Caco-2 (cell line): ENCODE measurements at places on chromosomes 2 and 18.

- DNase-seq = no peak
Observed at GRCh38 chr18:396251-396555, 104.3 kb downstream of the COLEC12 start.

GRCh38 chr2:47771211-47771610, 11.7 kb upstream of the MSH6 start:
- no peak for DNase-seq

GRCh38 chr2:151106805-151107506, 154.7 kb downstream of the RBM43 start:
- no peak for DNase-seq

- DNase-seq = no peak
Observed at GRCh38 chr18:26293982-26294381, 67.7 kb downstream of the TAF4B start.

GRCh38 chr18:12518832-12519531, 111.3 kb downstream of the PRELID3A start:
- no peak for DNase-seq

- no peak for DNase-seq
Observed at GRCh38 chr2:36362291-36362690, 6.7 kb downstream of the CRIM1 start.

GRCh38 chr18:35775887-35776286, 194.3 kb downstream of the GALNT1 start:
- DNase-seq = no peak

- no peak for DNase-seq
Observed at GRCh38 chr2:238886453-238887094, 38.7 kb downstream of the TWIST2 start.

GRCh38 chr2:221455214-221455613, 116.9 kb downstream of the EPHA4 start:
- DNase-seq = no peak

GRCh38 chr2:188364033-188364630, 72.5 kb downstream of the GULP1 start:
- DNase-seq = peak; percentile 49

DNA sequence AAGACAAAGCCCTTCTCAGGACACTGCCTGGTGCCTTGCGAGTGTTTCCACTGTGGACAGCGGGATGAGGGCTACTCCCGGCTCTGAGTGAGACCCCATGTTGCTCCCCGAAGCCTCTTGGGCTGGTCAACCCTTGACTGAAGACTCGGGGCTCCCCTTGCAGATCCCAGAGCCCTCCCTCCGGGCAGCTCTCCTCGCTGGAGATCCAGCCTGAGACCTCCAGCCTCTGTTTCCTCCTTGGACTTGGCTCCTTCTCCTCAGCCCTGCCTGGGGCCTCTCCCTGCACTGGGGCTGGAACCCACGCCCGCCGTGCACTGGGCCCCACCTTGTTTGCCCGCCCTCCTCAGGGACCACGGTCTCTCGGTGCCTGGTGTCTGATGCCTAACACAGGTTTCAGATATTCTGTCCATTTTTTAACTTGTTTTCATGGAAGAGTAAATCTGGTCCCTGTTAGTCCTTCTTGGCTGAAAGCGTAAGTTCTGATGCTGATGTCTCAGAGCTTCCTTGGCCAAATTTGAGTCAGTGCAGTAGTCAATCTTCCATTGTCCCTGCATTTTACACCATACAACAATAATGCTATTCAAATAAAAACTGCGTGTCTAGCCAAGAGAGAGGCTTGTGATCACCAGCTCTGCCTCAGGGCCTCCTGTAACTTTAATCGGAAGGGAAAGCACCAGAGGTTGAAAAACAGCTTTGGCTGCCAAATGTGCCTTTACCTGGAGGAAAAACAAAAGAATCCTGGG, 139.3 kb upstream of the CTDP1 start:
- no peak for DNase-seq

DNA sequence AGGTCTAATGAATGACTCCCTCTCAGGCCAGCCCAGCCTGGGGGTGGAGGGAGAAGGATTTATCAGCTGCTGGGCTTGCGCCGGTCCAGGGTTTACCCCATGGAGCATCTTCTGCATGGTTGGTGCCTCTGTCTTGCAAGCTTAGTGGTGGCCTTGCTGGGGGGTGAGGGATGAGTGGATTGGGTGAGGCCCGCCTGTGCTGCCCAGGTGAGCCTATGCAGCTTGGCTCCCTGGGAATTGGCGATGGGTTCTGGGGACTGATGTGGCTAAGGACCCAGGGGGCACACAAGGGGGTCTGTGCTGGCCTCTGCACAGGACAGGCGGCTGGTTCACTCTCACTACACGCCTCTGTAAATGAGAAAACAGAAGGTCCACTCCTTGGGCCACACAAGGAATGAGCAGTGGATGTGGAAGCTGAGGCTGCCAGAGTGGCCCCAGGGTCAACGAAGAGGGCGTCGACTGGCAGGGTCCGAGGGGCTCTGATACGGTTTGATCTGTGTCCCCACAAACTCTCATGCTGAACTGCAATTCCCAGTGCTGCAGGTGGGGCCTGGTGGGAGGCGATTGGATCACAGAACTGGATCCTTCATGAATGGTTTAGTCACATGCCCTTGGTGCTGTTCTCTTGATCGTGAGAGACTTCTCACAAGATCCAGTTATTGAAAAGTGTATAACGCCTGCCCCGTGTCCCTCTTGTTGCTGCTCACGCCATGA, 151.6 kb upstream of the HDAC4 start:
- no peak for DNase-seq

GRCh38 chr2:146031158-146031557, 1511.2 kb upstream of the ZEB2 start:
- no peak for DNase-seq

DNA sequence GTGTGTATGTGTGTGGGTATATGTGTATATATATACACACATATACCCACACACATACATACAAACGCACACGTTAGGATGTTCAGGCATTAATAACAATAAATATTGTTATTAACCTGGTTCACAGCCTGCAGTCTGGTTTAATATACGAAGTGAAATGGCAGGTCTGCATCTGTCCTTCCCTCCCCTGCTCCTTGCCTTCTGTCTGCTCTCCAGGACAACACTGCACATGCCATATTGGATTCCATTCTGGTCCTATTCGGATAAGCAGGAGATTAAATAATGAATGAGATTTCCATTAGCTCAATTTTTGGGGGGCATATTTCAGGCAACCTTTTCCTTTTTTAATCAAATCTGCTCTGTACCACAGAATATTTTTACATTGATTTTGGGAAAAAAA, 158.0 kb downstream of the CELF4 start:
- no peak for DNase-seq

DNA sequence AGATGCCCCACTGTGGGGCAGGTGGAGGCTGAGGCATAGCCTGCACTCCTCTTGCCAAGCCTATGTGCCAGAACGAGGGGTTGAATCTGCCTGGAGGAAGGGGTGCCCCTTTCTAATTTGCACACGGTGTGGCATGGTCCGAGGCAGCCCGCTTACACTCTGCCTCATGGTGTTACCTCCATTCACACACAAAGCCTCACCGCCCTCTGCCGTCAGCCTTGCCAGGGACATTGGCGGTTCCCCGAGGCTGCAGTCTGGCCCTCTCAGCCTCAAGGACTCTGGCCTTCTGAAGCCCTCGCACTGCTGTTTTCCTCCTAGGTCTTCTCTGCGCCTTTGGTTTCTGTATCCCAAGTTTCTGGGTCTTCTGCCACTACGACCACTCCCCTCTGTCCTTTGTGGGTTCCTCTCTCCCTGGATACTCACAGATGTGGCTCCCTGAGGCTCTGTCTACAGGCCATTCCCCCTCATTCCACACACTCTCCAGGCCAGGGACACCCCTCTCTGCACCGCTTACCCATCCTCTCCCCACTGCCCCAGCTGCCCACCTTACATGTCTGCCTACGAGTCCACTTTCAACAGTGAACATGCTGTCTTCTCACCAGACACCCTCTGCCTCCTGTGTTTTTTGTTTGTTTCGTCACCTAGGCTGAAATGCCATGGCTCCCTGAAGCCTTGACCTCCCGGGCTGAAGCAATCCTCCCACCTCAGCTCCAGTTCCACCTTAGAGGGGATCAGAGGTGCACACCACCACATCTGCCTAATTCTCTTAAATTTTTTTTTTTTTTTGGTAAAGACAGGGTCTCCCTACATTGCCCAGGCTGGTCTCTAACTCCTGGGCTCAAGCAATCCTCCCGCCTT, 7.9 kb upstream of the ASPRV1 start:
- DNase-seq = no peak

DNA sequence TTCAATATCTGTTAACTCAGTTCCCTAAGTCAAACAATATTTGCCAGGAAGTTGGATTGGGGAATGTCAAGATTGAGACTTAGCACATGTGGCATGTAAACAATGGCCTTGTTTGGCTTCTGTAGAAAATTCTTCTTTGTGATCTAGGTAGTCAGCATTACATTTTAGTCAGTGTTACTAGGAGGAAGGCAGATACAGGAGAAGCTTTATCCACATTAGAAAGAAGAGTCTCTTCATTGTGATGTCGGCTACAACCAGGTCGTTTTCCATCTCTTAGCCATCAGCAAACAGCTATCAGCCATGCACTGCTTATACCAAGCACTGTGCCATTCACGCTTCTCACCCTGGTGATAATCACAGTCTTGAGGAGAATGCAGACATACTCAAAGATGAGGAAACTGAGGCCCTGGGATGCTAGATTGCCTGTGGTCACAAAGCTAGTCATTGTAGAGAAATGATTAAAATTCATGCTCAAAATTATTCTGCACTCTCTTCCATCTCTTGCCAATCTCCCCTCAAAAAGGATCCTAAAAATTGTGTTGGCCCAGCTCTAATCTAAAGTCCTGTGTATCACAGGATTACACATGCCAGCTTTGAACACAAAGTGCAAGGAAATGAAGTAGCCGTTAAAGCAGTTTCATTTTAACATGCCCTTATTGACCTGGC, 3.2 kb downstream of the GALNT5 start:
- no peak for DNase-seq

- no peak for DNase-seq
Observed at GRCh38 chr2:64128943-64129391, 15.3 kb downstream of the PELI1 start.

GRCh38 chr18:35672897-35673296, 91.4 kb downstream of the GALNT1 start:
- DNase-seq = no peak

DNA sequence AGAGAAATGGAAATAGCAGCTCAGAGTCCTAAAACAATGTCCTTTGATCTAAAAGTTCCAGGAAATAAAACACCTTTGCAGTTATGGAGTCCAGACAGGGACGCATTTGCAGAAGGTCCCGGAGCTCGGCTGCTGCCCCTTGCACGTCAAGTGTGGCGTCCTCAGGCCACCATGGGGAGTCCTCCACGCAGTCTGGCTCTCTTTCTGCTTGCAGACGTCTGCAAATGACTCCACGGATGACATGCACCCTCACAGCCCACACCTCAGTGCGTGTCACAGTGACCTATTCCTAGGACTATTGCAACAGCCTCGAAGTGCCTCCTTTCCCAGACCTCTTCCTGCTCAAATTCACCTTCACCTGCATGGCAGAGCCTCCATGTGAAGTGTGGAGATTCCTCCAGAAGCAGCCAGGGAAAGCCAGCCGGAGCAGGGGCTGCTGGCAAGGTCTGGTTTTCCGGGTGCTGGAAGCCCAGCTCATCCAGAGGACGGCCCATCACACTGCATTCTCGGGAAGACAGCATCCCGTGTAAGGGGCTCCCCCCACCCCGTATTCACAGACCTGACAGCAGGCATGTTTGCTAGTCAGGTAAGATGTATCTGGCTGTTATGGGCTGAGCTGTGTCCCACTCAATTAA, 137.7 kb downstream of the ASB1 start:
- DNase-seq = no peak

DNA sequence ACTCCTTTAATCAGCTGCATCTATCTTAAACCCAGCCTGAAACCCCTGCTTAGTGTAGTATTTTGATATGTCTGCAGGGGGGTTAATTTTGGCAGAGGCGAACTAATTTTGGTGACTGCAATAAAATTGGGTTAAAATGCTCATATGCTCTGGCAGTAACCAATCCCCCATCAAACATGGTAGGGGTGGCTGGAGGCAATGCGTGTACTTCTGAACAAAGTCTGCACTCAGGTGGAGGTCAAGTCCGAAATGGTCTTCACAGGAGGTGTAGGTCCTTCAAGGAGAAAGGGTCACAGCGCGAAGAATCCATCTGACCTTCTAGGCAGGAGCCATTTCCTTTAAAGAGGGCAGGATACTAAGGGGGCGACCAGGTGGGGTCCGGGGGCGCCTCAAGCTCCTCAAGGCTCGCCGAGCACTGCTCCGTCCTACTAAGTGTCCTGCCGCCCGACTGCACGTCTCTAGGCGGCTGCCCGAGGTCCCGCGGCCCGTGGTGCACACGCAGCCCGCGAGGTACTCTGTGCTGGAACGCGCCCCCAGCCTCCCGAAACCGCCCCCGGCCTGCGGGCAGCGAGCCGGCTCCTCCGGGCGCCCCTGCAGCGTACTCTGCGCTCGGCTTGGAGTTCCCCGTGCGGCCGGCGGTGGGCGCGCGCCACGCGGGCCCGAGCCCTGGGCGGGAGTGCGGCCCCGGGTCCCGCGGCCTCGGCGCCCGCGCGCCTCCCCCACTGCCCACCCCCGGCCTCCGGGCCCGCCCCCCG, 1.7 kb upstream of the LDLRAD4 start:
- no peak for DNase-seq

DNA sequence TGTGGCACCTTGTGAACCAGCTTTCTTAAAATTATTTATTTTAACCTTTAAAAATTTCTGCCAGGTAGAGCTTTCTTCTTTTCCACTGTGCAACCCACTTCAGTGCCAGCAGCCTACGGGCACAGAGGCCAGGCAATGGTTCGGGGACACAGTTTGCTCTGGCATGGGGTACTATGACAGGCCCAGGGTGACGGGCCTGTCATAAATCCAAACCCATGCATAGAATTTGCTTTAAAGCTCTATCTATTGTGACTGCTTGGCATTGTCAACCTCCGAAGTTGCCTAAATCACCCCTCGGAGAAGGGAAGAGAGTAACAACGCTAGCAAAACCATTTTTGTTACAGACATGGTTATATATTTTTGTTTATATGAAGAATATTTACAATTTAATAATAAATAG, 1.5 kb downstream of the ODC1 start:
- DNase-seq = no peak

DNA sequence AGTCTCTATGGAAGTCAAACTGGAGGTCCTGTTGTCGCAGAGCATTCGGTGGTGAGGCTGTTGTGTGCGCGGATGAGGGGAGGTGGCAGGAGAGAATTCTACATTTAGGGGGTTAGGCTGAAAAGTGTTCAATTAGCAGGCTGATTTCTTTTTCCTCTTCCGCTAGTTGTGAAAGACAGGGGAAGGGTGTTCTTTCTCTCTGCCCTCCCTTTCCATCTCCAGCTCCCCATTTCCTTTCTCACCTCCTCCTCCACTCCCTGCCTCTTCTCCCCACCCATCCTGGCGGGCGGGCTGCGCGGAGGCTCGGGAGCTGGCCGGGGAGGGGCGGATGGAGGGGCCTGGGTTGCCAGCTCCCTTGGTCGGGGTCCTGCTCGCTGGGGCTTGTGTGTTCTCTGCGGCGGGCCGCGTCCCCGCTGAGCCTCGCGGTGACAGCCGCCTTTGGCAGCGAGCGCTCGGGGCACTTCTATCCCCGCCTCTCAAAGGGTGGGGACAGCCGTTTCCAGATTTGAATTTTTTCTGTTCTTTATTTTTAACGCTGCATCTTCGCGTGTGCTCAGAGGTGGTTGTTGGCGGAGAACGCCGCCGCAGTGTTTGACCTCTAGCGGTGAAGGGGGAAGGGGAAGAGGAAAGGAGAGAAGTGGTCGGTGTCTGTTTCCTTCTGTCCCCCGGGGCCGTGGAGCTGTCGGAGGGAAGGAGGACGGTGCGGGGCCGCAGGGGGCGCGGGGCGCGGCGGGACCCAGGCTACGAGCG, 3.6 kb downstream of the SOX11 start:
- no peak for DNase-seq

- DNase-seq = no peak
Observed at GRCh38 chr2:28639836-28640235, 111.8 kb upstream of the PPP1CB start.
